ENCODE measurements at places on chromosomes 11 and 22.
A peak's percentile ranks its signal among the peaks of the same experiment; 100 is the strongest.

- no peak for DNase-seq
Measured at GRCh38 chr22:21000207-21000986, 1.5 kb downstream of the THAP7 start.

GRCh38 chr11:75403983-75404658 lies 4.8 kb downstream of the RPS3 start:
- DNase-seq, result no peak

DNA sequence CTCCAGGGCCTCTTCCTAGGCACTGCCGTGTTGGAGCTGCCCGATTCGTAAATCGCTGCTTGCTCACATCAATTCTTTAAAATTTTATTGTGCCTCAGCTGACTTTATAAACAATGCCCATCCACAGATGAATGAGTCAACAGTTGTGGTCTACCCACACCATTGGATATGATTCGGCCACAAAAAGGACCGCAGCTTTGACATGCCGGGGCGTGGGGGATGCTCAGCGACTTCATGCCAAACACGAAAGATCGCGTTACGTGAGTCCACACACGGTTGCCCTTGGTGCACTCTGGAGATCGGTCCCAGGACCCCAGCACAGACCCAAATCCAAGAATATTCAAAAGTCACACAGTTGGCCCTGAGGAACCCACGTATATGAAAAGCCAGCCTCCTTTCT lies 195.7 kb downstream of the CTTN start:
- DNase-seq, result peak; percentile 85

DNA sequence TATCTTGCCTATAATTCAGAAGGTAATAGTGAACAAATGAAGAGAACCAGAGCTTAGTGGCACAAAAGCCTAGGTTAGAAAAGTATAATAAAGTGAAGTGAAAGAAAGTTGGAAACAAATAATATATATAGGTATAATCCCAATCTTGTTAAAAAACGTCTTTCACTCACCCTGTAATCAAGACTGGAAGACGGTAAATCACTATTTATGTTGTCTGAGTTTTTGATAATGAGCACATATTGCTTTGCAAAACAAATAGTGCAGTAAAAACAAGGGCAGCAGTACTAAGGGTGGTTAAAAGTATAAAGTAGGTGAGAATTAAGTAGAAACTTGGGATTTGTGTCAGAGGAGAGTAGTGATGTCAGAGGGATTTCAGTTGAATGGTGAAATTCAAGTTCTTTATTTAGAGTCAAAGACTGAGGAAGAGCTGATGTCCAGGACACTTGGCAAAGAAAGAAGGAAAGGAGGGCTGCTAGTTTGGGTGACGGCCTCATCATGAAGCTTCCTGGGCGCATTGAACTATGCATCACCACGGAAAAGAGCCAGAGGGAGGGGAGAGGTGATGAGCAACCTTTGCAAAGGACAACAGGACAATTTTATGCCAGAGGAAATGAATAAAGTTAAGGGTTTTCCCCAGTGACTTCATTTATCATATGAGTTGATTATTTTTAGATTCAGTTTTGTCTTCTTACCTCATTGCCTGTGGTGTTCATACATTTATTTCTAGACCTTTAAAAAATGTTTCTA lies 11.4 kb downstream of the NCAM1 start:
- no peak for DNase-seq

GRCh38 chr11:120179057-120179672 lies 31.7 kb upstream of the OAF start:
- DNase-seq, result no peak

DNA sequence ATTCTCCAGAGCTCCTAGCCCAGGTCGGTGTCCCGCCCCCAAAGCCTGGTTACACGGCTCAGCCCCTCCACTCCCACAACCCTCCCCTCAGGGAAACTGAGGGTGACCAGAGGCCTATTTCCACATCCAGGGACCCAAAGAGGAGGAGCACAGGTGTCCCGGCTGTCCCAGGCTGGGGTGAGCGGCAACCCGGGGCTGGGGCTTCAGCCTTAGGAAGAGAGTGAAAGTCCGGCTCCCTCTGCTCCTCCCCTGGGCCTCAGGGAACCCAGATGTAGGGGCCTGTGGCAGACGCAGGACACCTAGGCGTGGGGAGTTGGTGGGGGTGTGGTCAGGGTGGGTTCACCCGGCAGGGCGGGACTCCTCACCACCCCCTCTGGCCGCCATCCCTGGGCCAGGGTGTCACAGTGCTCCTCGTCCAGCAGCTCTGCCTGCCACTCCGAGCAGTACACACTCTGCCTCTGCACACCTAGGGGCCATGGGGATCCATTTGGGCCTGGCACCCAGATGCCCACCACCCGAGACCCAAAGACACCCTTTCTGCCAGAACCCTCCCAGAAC lies 63.1 kb downstream of the ARFGAP3 start:
- DNase-seq, result no peak

GRCh38 chr11:125063429-125064043 lies 431 bp downstream of the SLC37A2 start:
- no peak for DNase-seq

GRCh38 chr11:97544431-97544830 lies 1154.6 kb downstream of the JRKL start:
- DNase-seq, result no peak

DNA sequence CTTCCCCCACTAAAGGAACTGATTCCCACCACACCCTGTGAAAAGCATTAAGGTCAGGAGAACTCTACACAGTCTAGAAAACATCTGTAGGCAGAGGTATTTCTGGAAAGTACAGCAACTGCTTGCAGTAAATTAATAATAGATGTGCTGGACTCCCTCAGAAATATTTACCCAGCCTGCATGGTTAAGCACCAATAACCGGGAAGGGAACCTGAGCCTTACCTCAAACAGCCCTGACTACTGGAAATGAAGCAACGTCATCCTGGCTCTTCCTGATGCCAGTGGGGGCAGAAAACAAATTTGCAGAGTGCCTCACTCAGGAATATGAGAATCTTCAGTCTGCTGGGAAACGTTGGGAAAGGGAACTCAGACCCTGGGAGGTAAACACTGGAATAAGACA lies 318.1 kb downstream of the TENM4 start:
- no peak for DNase-seq

GRCh38 chr11:122756417-122756816 lies 81.9 kb upstream of the CRTAM start:
- DNase-seq, result no peak

GRCh38 chr11:134120921-134121526 lies 52.2 kb downstream of the JAM3 start:
- no peak for DNase-seq

GRCh38 chr22:42908374-42908746 lies 51.3 kb upstream of the ARFGAP3 start:
- no peak for DNase-seq

DNA sequence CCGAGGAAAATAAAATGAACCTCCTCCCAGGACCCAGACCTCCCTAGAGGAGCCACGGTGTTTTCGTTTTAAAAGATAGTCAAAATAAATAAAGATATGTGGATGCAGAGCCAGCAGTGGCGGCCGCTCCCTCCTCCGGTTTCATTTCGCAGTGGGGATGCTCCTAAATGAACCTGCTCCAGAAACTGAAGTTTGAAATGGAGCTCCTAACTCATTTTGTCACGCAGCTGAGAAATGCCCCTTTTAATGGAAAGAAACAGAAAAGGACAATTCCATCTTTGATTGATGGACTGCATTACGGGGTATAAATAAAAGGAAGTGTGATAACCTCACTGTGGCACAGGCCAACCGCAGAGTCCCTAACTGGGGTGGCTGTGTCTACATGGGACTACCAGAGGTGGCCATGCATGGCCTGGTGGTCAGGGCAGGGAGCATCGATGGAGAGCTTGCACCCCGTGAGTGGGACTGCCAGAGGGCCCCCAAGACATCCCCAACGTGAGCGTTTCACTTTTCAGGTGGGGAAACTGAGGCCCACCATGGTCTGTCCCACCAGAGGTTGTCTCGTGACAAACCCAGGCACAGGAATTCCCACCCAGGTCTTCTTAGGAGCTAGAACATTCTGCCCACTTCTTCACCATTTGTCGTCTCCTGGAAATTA lies 426.6 kb downstream of the BRD1 start:
- no peak for DNase-seq

Measured in SW480 (cell line).